ENCODE measurements at places on chromosomes 1 and 21.
A peak's percentile ranks its signal among the peaks of the same experiment; 100 is the strongest.

DNA sequence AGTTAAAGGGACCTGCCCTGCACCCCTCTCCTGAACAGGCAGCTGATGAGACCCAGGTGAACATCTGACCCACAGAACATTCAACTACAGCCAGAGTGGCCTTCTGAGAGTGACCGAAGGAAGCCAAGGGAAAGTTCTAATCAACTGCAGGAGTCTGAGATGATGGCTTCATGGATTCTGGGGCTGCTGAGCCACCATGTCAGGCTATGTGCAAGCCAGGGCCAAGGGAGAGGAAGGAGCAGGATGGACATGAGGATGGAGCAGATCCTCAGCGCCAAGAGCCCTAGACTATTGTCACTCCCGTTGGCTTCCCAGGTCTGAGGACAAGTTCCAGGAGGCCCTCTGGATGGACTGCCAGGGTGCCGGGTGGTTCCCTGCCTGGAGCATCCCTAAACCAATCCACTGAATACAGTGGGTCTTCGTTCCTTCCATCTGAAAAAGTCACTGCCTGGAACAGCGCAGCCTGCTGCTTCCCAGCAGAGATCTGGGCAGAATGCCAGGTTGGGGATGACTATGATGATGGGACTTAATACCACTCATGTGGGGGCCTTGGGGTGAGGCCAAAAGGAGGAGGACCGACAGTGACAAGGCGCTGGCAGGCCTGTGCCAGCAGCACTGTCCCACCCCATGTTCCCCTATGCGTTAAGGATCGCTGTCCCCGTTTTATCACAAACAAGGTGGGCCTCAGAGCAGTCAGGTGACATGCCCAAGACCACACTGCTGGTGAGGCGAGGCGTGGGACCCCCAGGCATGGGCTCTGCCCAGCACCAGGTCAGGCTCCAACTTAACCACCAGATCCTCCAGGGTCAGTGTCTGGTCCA, 19.8 kb downstream of the SPOCD1 start:
- peak; percentile 43 for DNase-seq

- DNase-seq = no peak
Observed at GRCh38 chr1:59364037-59364436, 67.1 kb downstream of the FGGY start.

DNA sequence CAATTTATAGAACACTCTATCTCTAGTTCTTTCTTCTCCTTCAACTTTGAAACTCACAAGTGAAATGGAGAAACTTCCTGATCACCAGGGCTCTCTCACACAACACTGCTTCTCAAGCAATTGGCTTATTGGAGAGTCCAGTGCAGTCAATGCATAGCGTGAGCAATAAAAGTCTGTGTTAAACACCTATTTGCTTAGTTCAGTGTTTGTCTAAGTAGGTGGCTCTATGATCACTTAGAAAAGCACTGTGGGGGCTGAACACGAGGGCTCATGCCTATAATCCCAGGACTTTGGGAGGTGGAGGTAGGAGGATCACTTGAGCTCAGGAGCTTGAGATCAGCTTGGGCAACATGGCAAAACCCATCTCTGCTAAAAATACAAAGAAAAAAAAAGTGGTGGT, 12.2 kb downstream of the CTSS start:
- DNase-seq = no peak

GRCh38 chr1:230105245-230105753, 38.3 kb downstream of the GALNT2 start:
- no peak for DNase-seq

DNA sequence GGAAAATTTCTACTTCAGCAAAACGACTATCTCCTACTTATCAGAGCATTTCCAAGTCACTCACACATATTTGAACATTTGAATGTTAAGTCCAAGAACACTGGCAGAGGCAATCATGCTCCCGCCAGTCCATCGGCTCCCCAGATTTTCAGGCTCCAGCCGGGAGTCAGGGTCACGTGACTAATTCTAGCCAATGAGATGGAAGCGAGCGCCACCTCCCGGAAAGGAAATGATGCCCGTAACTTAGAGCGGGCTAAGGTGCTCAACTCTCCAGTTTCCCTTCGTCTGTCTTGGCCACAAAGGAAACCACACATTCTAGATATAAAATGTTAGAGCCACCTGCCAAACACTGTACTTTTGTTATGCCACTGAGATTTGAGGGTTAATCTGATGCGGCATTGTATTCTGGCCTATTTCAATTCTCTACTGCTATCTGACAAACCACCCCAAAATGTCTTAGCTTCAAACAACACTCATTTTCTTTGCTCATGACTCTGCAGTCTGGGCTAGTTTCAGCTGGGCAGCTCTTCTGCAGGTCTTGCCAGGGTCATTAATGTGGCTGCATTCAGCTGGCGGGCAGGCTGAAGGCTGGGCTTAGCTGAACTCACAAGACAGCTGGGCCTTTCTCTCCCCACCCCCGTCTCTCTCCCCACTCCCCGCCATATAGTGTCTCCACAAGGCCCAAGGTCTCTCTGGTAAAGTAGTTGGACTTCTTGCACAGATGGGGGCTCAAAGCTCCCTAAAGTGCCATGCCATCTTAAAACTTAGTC, 16.5 kb upstream of the LHX4 start:
- DNase-seq = no peak

GRCh38 chr1:170567214-170567613, 35.2 kb downstream of the GORAB start:
- no peak for DNase-seq

- no peak for DNase-seq
Observed at GRCh38 chr1:237590386-237590785, 300.3 kb downstream of the ZP4 start.

DNA sequence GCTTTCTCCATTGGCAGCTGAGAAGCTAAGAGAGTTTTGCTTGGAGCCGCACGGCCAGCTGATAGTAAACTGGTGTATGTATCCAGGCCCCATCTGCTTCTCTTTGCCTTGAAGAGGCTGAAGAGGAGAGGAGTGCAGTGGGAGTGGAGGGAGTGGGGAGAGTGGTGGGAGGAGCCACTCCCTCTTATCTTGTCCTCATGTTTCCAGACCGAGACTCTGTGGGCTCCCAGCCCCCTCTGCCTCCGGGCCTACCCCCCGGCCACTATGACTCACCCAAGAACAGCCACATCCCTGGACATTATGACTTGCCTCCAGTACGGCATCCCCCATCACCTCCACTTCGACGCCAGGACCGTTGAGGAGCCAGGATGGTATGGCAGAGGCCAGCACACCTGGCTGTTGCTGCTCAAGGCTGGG, 6.0 kb upstream of the LRRC71 start:
- no peak for DNase-seq

- DNase-seq = no peak
Observed at GRCh38 chr1:6322161-6322560, 61.3 kb upstream of the GPR153 start.

GRCh38 chr1:207904391-207904790, 6.5 kb downstream of the CD34 start:
- DNase-seq = no peak

DNA sequence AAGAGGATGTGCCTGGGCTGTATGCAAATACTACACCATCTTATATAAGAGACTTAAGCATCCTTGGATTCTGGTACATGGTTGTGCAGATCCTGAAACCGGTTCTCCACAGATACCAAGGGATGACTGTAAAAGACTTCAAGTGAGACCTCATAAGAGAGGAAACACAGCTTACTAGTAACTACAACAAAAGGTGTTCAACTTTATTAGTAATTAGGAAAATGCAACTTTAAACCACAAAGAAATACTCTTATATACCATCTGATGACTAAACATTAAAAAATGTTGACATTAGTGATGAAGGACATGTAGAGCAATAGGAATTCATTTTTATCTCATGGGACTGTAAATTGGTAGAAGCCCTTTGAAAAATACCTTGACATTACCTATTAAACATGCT, 102.7 kb downstream of the RASAL2 start:
- no peak for DNase-seq

GRCh38 chr1:84851839-84852238, 41.2 kb downstream of the LPAR3 start:
- DNase-seq = no peak

DNA sequence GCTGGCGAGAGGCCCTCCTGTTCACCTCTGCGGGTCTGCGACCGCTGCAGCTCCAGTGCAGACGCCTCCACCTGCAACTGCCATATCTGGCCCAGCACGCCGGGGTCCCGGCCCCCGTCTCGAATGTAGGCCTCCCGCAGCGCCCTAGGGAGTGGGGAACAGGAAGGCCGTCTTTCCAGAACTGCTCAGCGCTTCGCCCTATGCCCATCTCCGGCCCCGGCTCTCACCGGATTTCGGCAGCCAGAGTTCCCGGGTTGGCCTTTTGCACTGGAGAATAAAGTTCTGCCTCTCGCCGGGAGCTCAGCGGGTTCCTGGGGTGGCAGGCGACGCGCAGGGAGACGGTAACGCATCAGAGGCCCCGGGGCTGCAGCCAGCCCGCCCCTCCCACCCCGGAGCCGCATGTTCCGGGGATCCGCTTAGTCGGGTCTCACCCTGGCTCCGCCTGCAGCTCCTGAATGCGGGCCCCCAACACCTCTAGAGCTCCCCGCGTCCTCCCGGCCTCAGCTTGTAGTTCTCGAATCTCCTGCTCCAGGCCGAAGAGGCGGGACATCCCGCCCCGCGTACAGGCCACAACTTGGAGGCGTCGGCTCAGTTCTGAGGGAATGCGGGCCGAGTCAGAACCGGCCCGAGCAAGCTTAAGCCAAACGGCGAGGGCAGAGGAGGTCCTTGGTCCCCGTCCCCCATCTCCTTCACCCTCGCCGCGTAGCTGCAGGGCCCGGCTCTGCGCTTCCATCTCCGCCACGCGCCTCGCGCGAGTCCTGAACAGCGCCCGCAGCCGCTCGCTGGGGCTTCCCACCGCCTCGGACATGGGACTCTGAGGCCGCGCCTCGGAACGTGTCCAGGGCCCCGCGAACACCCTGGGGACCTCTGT, 1.1 kb downstream of the CCDC17 start:
- DNase-seq = no peak

DNA sequence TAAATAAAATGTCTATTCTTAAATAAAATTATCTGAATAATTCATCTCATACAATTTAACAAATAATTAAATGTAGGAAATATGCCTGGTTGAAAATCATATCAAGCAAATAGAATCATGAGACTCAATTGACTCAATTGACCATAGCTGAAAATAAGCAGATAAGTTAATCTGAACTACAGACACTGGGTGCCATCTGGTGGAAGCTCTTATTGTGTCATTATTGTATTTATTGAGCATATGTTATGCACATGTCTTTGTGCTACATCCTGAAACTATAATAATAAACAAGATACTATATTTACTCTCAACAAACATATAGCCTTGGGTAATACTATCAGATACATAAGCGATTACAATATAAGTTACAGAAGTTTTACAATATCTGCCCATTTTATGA, 41.0 kb downstream of the BRINP3 start:
- DNase-seq = no peak

DNA sequence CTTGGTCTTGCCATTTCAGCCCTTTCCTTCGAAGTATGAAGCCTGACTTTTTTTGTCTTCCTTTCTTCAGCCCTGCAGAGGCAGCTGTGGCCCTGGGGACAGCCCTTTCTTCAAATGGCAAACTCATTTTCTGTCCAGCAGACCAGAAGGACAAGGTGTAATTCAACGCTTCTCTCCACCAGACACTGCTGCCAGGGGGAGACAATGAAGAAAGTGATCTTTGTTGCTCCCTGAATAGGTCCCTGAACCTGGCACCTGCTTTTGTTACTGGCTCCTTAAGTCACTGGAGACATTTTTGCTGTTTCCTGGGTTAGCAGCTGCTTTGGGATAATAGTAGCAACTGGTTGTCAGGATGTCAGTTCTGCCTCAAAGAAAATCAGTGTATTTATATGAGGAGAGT, 50.8 kb upstream of the MACF1 start:
- no peak for DNase-seq

GRCh38 chr1:113875714-113876113, 4.2 kb upstream of the PTPN22 start:
- DNase-seq = no peak

DNA sequence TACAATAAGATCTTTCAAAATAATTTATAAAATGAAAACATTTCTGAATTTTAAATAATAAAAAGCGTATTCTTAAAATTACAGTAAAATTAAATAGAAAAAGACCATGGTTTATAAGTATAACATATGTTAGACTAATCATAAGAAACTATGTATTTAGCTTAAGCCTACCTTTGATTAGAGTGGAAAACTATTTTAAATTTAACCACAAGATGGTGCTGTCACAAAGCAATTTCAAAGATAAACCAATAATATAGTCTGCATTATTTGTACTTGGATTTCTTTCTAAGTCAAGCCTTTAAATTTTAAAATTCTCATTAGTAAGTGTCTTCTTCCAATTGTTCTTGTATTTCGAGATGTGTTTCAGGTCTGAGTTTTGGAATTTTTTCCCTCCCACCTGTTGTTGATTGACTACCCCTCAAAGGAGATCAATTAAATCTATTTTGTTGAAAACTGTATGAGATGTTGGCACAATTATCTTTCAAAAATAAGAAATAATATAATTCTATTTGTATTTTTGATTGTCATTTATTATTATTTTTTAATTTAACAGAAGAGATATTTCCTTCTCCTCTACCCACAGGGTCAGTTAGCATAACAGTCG, 459.8 kb downstream of the KCNT2 start:
- DNase-seq = no peak

DNA sequence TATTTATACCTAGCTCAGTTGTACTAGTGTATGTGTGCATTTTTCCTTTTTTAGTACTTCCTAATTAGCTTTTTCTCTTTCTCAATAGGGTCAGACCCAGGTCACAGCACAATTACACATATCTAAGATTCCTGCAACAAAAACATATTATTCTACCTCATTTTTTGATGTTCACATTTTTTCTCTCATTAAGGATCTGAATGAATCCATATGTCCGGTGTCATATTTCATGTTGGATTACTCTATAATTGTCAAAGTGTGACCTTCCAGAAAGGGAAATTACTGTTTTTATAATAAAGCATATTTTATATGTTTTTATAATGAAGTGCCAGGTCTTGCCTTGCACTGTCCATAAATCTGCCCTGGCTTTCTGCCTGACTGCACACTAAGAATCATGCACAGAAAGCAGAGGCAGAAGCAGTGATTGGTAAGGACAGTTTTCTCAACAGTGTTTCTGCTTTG, 143.7 kb downstream of the KCNT2 start:
- no peak for DNase-seq

DNA sequence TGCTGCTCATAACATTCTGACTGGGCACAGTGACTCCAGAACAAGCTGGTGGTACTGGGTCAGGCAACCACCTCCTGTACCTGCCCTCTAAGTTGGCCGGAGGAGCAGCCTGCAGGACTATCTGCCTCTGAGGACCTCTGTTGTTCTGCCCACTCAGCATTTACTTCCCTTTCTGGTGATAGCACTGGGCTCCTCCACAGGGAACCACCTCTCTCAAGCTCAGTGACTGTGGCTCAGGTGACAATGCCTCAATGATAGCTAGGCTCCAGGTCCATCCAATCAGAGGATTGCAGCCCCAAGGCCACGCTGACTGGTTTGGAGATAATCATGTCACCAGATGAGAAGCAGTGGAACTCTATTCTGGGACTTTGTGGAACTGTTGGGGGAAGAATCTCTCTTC, 15.8 kb downstream of the SLC41A1 start:
- no peak for DNase-seq

Data from DMS153 (cell line).